ENCODE measurements at places on chromosomes 4 and X.

DNA sequence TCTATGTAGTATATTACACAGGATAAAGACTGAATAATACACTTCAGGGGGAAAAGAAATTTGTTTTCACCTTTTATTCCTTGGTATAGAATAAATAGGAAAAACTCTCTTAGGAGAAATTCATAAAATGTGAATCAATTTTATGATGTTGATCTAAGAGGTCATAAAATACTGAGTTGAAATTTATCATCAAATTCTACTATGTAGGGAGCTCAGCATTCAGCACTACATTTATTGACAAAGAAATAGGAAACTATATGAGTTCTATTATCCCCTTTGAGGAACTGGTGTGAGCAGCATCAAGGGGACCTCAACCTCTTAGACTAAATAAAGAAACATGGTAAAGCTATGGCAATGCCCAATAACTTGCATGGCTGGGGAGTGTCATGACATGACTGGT is 348.2 kb upstream of the SMIM31 start:
- DNase-seq = no peak

- no peak for DNase-seq
These were observed 22.2 kb upstream of the KLF3 start for GRCh38 chr4:38641811-38642210.

GRCh38 chr4:61200187-61200915 is at the start of gene ADGRL3:
Gene ADGRL3 (plus strand): TSS chr4:61200326.
- no peak for DNase-seq

GRCh38 chr4:140249351-140249750 is 95.4 kb upstream of the MAML3 start:
- DNase-seq = no peak

- no peak for DNase-seq
These were observed 23.6 kb upstream of the SMPX start for GRCh38 chrX:21781525-21781924.

DNA sequence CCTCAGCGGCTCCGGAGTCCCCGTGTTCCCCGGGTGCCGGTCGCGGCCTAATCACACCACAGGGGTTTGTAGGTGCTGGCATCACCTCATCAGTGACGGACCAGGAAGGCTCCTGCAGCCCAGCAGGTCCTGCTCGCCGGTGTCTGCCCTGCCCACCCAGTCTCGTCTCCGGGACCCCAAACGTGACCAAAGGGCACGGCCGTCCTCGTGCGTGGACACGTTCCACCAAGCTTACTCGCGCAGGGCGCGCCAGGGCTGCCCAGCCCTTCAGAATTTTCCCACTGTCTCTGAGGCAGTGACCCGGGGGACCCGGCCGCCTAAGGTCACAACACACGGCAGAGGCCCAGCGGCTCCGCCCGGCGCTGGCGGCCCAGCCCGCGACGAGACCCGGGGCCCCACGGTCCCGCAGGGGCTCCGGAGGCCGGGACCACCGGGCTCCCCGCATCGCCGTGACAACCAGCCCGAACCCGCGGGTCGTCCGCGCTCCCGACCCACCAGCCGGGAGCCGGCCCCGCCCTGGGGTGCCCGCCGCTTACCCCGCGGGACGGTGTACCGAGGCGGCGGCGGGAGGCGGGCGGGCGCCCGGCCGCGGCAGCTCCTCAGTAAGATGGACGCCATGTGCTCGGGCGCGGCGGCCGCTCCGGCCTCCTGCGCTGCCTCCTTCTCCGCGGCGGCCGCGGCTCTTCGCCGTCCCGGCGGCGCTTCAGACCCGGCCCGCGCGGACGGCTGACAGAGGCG is 454 bp downstream of the LETM1 start:
- DNase-seq = peak; percentile 38

GRCh38 chrX:128807367-128807766 is 715.9 kb downstream of the SMARCA1 start:
- DNase-seq = peak; percentile 14

DNA sequence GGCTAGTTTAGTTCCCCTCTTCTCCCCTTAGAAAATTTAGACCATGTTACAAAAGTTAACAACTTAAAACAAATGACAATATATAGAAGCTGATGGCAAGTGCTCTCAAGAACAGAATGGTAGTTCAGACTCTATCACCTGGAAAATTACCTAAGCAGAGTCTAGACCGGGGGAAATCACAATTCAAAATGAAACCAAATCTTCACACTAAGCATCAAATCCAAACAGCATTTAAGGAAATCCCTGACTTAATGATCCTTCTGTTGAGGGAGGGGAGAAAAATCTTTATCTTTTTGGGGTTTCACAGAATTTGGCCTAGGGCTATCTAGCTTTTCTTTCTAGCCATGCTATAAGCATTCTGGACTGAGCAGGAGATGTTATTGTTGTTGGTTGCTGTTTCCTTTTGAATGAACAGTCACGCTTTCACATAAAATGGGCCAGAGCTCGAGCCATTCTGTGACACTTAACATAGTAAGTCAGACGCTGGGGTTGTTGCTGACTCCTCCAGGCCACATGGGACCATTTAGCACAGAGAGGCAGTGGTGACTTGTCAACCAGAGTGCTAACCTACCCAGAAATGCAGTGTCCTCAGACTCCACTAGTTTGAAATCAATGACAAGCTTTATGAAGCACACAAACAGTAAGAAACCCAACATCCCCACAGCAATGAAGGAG is 16.0 kb upstream of the LSM6 start:
- DNase-seq = no peak

- DNase-seq = no peak
These were observed 56.0 kb downstream of the GSX2 start for GRCh38 chr4:54155936-54156335.

- DNase-seq = no peak
These were observed 87.3 kb downstream of the SLC2A9 start for GRCh38 chr4:9933956-9934355.

- no peak for DNase-seq
These were observed 24.9 kb upstream of the RNF150 start for GRCh38 chr4:141158219-141158618.

DNA sequence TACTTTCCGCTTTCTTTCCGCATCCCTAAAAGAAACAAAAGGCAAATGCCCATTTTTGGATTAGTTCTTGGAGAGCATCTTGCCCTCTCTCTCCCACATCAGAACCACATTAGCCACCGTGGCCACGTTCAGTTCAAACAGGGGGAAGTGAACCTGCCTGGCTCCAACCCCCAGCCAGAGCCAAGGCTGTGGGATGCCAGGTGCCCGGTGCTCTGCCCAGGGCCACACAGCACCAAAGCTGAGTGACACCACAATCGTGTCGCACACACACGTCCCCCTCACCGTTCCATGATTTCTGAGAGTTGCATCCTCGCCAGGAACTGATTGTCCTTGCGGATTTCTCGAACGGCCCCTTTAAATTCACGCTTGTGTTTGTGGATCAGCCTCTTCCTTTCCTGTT is 24.3 kb downstream of the NOP14 start:
- DNase-seq = peak; percentile 19

GRCh38 chr4:153197301-153197700 is 6.9 kb upstream of the TRIM2 start:
- no peak for DNase-seq

- DNase-seq = no peak
These were observed 215.9 kb upstream of the GIMD1 start for GRCh38 chr4:106584337-106584989.

GRCh38 chr4:188300385-188300784 is 161.1 kb downstream of the TRIML1 start:
- DNase-seq = no peak

GRCh38 chr4:137421796-137422195 is 110.5 kb downstream of the PCDH18 start:
- DNase-seq = no peak

DNA sequence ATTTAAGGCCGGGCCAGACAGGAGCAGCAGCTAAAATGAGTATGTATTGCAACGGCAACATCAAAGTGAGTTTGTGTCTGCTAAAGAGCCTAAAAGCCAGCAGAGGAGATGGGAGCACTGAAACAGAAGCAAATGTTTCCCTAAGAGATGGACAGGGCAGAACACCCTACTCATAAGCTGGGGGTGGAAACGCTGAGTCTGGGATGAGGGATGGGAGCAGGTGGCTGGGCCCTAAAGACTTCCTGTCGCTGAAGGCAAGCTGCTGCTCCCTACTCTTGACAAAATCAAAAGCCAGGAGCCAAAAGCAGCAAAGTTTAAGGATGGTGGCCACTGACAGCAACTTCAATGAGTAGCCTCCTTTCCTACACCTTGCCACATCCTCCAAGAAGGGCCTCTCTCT is 40.6 kb upstream of the NAP1L5 start:
- no peak for DNase-seq

DNA sequence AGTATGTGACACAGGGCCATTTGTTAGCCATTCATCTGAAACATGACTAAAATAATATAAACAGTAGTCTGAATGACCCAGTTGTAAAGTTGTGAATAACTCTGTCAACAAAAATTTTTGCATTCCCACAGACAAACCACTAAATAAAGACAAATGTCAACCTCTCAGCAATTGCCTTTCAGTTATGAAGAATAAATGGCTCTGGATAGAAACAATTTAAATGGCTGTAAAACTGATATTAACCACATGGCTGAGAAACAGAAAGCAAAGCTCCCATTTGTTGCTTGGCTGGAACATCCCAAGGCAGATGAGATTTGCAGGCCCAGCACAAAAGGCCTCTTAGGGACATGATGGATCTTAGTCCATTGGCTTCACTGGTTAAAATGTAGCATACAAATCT is 296.3 kb downstream of the GALNTL6 start:
- no peak for DNase-seq

DNA sequence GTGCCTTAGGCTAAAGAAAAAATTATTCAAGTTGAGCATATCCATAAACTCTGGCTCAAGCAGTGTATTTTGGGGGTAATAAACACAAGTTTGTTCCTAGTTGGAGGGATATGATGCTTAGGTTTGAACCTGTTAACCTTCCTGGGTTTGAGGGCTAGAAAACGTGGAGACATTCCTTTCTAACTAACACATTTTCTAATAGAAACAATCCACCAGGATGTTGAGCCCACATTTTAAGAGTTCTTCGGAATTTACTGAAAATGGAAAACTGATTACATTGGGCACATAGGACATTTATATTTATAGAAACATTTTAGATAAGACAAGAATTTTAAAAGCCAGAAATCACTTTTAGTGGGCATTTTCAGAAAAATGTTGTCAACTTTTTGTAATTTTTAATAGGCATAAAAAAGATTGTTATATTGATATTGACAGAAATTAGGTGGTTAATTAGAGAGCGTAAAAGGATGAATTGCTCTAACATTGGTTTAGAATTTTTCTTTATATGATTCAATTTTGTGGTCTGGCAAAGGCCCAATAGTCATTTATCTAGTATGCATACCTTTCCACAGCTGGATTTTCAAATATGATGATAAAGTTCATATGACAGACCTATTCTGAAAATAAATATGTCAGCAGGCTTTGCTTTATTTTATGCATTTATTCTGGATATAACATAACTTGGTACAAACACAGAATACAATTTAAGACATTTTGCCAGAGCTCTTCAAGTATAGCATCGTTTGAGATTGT is 49.2 kb downstream of the CEP44 start:
- no peak for DNase-seq

DNA sequence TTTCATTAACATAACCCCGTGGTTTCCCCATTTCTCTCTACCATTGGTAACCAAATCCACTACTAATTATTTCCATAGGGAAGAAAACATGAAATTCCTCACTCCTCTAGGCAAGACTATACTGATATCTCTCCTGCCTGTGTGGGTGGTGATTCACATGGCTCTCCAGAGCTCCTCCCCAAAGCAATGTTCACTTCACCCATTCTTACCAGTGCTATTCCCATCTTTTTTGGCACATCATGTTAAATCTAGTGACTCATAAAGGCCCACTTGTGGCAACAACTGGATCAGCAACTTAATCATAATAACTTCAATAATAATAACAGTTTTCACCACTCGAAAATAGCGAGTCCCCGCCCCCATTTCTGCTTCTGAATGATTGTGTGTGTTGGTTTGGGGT is 6.1 kb upstream of the HCCS start:
- DNase-seq = no peak

DNA sequence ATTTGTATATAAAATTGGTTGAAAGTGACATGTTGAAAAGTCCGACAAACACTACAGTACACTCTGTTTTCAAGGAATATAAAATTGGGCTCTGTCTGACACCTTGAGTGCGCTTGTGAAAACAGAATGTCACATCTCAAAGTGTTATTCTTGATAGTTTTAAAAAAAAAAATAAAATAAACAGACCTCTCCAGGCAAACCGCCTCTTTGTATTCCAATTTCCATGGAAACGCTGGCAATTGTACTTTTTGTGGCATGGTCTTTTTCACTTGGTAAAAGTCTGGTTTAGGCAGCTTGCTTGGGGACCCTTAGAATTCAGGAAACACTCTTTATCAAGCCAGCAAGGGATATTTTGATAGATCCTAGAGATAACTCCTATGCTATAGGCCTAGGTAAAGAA is 302.5 kb downstream of the RAB28 start:
- DNase-seq = no peak

Data from CD4-positive, alpha-beta T cell (primary cell).